ENCODE measurements at places on chromosomes 5 and 9.

- DNase-seq = no peak
Observed at GRCh38 chr9:130276955-130277354, 11.4 kb downstream of the HMCN2 start.

DNA sequence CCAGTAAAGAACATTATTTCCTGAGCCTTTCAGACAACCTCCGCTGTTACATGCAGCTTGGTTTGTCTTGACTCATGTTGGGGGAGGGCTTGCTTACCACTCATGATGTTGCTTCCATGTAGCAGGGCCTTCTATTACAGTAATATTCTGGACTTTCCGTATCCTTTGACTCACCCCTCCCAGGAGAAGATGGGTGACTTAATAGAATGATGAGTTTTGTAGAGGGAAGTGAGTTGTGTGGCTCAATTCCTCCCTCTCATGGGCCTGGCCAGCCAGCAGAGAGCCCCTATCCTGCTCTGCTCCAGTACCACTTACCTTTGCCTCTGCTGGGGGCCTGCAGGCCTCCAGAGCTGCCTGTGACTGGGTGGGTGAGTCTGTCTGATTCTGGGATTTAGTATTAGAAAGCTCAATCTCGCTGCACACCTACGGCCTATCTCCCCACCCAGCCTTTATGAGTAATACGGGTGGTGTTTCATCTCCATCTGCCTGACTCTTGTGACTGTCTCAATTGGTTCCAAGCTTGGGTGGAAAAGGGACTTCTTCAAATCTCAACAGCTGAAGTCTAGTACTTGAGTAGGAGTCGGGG, 52.6 kb upstream of the KLF9 start:
- DNase-seq = no peak

- no peak for DNase-seq
Observed at GRCh38 chr5:93612855-93613243, 29.8 kb downstream of the NR2F1 start.

DNA sequence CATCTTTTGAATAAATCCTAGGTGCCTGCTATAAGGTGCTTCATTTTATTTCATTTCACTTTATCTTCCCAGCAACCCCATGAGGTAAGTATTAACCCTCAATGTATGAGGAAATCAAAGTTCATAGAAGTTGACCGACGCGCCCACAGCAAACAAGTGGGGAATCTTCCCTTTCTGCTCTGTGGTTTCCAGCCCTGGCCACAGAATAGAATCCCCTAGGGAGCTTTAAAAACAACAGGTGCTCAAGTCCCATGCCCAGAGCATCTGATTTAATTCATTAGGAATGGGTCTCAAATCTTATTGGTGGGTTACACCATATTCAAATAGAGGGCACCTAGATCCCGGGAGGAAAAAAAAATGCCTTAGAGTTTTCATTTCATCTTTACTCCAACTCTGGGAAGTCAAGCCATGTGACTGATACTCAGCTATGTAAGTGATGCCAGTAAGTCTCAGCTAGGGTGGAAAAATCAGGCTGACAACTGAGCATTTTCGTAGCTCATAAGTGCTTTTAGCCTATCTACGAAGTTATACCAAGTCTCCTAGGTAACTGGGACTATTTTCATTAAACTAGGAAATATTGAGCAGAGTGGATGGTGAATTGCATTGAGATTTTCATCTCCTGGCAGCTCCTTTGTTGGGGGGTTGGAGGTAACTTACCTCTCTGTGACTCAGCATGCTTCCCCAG, 353.4 kb upstream of the SLC30A5 start:
- no peak for DNase-seq

DNA sequence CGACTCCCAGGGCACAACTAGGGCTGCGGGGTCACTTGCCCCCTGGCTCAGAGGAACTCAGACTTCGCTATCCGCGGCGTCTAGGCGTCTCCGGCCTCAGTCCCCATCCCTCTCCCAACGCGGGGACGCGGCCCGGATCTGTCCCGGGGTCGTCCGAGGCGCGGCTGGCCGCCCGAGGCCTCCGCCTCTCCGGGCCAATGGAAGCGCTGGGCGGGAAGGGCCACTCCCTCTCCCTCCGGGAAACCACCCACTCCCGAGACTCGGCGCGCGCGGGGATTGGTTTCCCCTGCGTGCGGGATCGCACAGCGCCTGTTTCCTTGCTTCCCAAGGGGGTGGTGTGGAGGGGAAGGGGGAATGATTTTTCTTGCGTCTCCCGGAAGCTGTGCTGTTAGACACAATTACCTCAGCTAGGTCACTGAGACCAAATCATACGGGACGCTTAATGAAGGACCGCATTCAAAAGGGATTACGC, 38.3 kb downstream of the NR2F1 start:
- no peak for DNase-seq
